PC-9 (cell line): ENCODE measurements at places on chromosomes 3 and 15. TPM values are rescaled to one million over a fixed set of nuclear protein-coding genes. Genes with fewer than 3 reads are reported as not detected.

DNA sequence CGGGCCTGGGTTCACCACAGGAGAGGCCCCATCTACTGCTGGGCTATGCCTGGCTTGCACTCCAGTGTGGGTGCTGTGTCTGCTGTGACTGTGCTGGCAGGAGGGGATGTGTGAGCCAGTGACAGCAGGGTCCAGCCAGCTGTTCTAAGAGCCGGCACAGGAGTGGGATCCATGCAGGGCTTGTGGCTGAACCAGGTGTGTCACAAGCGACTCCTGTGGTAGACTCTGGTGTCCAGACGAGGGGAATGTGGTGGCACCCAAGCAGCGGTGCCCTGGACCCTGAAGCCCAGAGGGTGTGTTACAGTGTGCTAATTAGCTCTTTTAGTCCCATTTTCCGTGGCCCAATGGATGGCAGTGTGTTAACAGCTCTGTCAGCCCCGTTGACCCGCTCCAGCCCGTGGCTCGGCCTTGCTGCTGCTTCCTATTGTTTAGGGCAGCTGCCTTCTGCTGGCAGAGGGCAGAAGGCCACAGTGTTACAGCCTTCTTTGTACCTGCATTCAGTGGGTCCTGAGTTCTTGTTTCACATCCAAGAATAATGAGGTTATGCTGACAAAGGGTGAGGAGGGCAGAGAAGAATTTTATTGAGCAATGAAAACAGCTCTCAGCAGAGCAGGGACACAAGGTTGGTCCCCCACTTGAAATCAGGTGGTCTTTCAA lies 78.5 kb upstream of the RNU6-1 start:
- H3K27me3 ChIP-seq = no peaks in the 10 kb centered on the region
- DNase-seq = no peak
- no peak overlapping the region for H3K4me3 ChIP-seq
- H3K4me1 ChIP-seq = 0 out of 2 replicates have a peak, but pooled peaks cover 11% of the 10 kb centered on the region
- no peak overlapping the region for H3K27ac ChIP-seq

CCK gene
- 2.1 and 2.7 TPM in 2 replicates for total RNA-seq

- H3K36me3 ChIP-seq = no peaks in the 10 kb centered on the region
- H3K27me3 ChIP-seq = no peaks in the 10 kb centered on the region
- DNase-seq = no peak
Measured at GRCh38 chr3:44228900-44229299, 12.8 kb upstream of the TOPAZ1 start.

GREM1 gene
- total RNA-seq = 0.39 and 0.48 TPM in 2 replicates

ZBTB47 gene
- total RNA-seq = 8.1 and 9.6 TPM in 2 replicates

PLSCR2 gene
- not detected in 2 replicates for total RNA-seq

DNA sequence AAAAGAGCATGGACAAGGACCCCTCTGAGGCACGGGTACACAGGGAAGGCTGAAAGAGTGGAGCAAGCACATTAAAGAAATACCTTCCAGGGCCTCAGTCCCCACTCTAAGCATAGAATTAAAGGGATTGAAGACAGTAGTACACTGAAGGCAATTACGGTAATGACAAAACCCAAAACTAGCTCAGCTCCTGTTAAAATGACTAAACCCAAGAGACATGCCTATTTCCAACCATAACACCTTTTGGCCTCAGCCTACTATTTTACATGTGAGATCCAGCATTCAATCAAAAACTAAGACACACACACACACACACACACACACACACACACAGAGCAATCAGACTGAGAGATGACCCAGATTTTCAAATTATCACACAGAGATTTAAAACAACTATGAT lies 19.8 kb downstream of the MAP4 start:
- no peaks in the 10 kb centered on the region; the same call in 1 of the 2 replicates for H3K36me3 ChIP-seq
- H3K4me1 ChIP-seq = no peaks in the 10 kb centered on the region
- H3K27ac ChIP-seq = no peak overlapping the region

IMP3 gene
- total RNA-seq = 45.4 and 53.0 TPM in 2 replicates

- no peak for DNase-seq
- no peak overlapping the region for H3K27ac ChIP-seq
- no peak overlapping the region for H3K4me3 ChIP-seq
- no peaks in the 10 kb centered on the region for H3K27me3 ChIP-seq
- H3K4me1 ChIP-seq = no peaks in the 10 kb centered on the region
Measured at GRCh38 chr3:96966181-96966929, 152.0 kb downstream of the EPHA6 start.

DNA sequence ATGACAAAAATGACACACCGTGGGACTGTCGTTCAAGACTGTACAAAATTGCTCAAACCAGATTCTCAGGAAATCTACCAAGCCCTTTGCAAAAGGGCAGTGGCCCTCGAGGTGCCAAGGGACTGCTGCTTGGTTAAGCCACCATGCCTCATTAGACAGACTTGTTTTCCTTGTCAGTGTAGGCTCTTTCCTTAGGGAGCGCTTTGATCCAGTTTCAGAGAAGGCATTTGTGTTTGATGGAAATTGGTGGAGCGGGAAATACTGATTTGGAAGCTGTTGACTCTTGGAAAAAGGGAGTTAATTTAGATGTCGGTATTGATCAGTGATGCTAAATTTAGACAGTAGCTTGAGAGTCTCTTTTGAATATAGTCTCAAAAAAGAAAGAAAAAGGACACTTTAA lies 304.3 kb upstream of the UMPS start:
- no peak overlapping the region for H3K4me3 ChIP-seq
- H3K27me3 ChIP-seq = peaks cover 37% of the 10 kb centered on the region
- no peaks in the 10 kb centered on the region for H3K36me3 ChIP-seq
- no peaks in the 10 kb centered on the region for H3K4me1 ChIP-seq
- H3K27ac ChIP-seq = no peak overlapping the region

GRCh38 chr3:54264050-54264449 lies 141.7 kb downstream of the CACNA2D3 start:
- DNase-seq = no peak
- no peak overlapping the region for H3K4me3 ChIP-seq
- H3K27ac ChIP-seq = no peak overlapping the region
- no peaks in the 10 kb centered on the region for H3K36me3 ChIP-seq
- H3K27me3 ChIP-seq = no peaks in the 10 kb centered on the region

BRK1 gene
- 73.8 and 109 TPM in 2 replicates for total RNA-seq

DNA sequence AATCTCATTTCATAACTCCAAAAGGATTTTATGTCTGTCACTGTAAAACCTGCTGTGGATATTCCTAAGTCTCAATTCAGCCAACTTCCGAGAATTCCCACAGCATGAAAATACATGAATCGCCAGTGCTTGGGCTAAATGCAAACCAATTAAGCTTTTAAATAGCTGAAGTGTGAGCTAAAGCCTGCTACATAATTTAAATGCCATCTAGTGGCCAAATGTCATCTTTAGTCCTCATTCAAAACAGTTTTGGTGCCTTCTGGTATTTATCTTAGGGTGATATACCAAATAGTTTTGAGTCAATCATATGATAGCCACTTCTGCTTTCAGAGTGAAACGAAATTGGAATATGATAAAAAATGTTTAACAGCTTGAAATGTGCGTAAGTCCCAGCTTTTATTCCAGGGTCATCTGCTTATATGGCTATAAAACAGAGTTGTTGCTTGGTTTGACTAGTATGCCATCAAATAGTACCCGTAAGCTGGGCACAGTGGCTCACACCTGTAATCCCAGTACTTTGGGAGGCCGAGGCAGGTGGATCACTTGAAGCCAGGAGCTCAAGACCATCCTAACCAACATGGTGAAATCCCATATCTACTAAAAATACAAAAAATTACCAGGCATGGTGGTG lies 41.8 kb upstream of the CCNL1 start:
- DNase-seq = peak; percentile 68
- H3K4me3 ChIP-seq = no peak overlapping the region
- H3K4me1 ChIP-seq = no peaks in the 10 kb centered on the region
- no peak overlapping the region for H3K27ac ChIP-seq
- no peaks in the 10 kb centered on the region for H3K36me3 ChIP-seq
- no peaks in the 10 kb centered on the region for H3K27me3 ChIP-seq

DNA sequence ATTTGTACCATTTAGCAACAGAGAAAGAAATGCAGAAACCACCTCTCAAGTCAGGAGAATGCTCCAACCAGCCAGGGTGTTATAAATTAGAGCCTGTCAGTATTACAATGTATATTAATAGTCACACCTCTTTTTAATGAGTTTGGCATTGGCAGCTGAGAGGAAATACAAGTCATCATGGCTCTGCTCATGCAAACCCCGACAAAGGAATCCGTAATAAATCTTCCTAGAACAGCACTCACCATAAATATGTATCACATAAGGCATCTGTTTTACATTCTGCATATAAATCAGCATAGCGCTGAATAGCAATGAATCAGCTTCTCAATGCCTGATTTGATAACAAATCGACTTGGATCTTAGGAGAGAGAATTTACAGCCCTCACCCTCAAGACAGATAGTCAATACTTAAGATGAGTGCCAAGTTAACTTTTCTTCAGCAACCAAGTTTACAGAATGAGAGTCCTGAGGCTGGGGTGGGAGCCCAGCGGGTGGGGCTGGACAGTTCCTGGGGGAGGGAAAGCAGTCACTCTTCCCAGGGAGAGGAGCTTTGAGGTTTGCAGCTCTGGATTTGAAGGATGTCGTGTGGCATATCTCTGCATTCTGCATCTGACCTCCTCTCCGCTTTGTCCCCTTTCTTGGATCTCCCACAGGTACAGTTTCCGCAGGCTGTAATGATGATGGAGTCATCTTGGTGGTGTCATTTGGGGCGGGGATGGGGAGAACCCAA lies 1034.4 kb upstream of the NR2F2 start:
- H3K4me1 ChIP-seq = no peaks in the 10 kb centered on the region
- no peak overlapping the region for H3K27ac ChIP-seq
- H3K4me3 ChIP-seq = no peak overlapping the region
- no peaks in the 10 kb centered on the region for H3K36me3 ChIP-seq

IMPG2 gene
- total RNA-seq = 0.05 and 0.11 TPM in 2 replicates

DNA sequence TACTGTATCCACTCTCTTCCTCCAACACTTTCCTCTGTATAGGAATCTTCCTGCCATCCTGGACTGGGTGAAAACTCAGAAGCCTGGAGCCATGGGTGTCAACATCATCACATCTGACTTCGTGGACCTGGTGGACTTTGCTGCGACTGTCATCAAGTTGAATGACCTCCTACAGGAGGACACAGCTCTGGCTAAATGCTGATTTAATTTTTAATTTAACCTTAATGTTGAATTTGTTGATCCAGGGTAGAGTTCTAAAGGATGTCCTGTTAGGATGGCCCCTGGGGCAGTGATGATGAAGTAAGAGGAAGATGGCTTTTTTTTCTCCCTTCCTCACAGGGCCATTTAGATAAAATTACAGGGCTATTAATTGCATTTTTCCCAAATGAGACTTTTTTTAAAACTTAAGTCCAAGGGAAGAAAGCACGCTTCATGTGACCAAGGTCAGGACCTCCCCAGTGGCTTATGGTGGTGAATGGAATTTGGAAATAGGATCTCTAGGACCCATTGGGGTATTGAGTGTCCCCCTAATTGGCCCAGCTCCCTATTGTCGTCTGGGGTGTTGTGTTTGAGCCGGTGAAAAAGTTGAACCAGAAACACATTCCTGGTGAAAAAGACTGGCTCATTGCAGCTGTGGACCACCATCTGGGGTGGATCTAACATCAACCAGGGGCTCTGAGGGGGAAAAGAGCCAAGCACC lies 125.7 kb upstream of the ZBED2 start:
- no peaks in the 10 kb centered on the region for H3K27me3 ChIP-seq
- DNase-seq = no peak
- peaks cover 43% of the 10 kb centered on the region for H3K4me1 ChIP-seq
- H3K27ac ChIP-seq = no peak overlapping the region

- H3K27me3 ChIP-seq = no peaks in the 10 kb centered on the region
- H3K4me3 ChIP-seq = no peak overlapping the region
- no peaks in the 10 kb centered on the region for H3K36me3 ChIP-seq
- H3K4me1 ChIP-seq = no peaks in the 10 kb centered on the region
Measured at GRCh38 chr15:57048930-57049549, 130.6 kb downstream of the TCF12 start.

CTSH gene
- 101 and 128 TPM in 2 replicates for total RNA-seq

GHRL gene
- total RNA-seq = 0.48 TPM in 1 of 2 replicates, not detected in the other

GHSR gene
- total RNA-seq = not detected in 2 replicates

DNA sequence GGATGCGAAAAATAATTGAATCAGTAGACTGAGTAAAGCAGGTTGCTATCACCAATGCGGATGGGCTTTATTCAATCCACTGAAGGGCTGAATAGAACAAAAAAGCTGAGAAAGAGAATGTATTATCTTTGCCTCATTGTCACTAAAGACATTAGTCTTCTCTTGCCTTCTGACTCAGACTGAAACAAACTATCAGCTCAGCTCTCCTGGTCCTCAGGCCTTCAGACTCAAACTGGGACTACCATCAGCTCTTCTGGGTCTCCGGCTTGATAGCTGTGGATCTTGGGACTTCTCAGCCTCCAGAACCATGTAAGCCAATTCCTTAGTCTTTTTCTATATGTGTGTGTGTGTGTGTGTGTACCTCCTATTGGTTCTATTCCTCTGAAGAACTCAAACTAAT lies 12.6 kb downstream of the IFT57 start:
- H3K27ac ChIP-seq = no peak overlapping the region
- H3K4me1 ChIP-seq = no peaks in the 10 kb centered on the region
- no peak overlapping the region for H3K4me3 ChIP-seq
- no peaks in the 10 kb centered on the region for H3K27me3 ChIP-seq
- DNase-seq = no peak
- H3K36me3 ChIP-seq = peaks cover 18% of the 10 kb centered on the region

DNA sequence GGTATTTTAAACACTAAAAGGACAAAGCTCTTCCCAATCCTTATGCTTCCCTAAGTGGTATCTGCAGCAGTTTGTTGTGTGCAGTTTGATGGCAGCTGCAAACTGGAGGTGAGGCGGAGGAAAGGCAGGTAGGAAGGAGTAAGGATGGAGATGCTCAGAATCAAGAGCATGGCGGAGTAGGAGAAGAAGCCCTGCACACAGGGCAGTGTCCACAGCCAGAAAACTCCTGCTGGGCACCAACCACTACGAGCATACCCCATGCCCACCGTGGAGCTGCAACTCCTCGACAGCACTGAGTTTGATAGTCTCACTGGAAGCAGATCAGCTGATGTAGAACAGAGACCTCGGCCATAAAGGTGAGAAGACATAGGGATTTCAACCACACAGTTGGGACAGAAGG lies 30.3 kb upstream of the ESYT3 start:
- no peak for DNase-seq
- no peak overlapping the region for H3K4me3 ChIP-seq
- peaks cover 25% of the 10 kb centered on the region; the same call in 1 of the 2 replicates for H3K27me3 ChIP-seq

- H3K4me1 ChIP-seq = peaks cover 71% of the 10 kb centered on the region
- H3K4me3 ChIP-seq = no peak overlapping the region
- H3K27ac ChIP-seq = peak overlapping the region; percentile 86
- no peaks in the 10 kb centered on the region for H3K36me3 ChIP-seq
- peak; percentile 62 for DNase-seq
Measured at GRCh38 chr3:23669541-23670255, 136.1 kb upstream of the UBE2E1 start.

DNA sequence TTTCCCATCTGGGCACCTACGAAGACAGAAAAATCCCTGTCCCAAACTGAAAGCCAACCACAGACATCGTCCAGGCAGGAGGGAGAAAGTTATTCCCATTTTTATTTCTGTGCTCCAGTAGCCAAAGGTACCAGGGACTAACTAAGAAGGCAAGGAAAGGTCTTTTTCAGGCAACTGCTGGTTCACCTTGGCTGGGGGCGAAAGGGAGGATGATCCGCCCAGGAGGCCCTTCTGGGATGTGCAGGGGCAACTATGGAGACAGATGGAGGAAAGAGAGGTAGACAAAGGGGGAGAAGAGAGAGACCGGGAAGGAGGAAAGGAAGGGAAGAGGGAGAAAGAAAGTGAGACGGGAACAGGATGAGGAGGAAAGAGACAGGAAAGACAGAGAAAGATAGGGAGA lies 13.3 kb downstream of the WNT5A start:
- no peak for DNase-seq
- no peak overlapping the region for H3K4me3 ChIP-seq
- no peaks in the 10 kb centered on the region for H3K27me3 ChIP-seq
- no peaks in the 10 kb centered on the region for H3K4me1 ChIP-seq
- peaks cover 7% of the 10 kb centered on the region; the same call in 1 of the 2 replicates for H3K36me3 ChIP-seq
